ENCODE measurements at places on chromosomes 11 and 22. TPM values are rescaled to one million over a fixed set of nuclear protein-coding genes. Genes with fewer than 3 reads are reported as not detected.

Gene RHOD
- 6.5 TPM for total RNA-seq

Gene LRRC56
- 0.57 TPM for total RNA-seq

- no peak for DNase-seq
Observed at GRCh38 chr22:20429254-20430100, 8.1 kb downstream of the SCARF2 start.

DNA sequence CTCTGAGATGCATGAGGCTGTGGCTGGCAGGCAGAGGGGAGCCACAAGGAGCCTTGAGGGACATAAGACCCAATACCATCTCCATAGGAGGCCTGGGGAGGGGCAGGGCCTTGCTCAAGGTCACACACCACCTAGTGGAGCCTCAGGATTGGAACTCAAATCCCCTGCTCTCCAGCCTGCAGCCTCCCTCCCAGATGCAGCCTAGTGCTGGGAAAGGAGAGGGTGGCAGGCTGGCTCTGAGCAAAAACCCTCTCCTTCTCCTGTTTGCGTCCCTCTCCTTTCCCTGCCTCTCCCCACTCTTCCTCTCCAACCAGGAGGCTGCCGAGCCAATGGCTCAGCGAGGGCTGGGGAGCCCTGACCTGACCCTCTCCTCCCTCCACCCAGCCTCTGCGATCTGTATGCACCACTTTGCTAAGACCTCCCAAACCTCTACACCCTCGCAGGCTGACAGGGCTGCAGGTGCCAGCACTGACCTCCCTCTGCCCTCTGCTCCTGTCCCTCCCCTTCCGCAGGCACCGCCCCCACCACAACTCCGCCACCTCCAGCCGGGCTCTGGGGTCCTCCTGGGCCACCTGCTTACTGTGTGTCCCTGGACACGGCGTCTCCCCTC, 14.7 kb downstream of the IGLL1 start:
- DNase-seq = no peak

DNA sequence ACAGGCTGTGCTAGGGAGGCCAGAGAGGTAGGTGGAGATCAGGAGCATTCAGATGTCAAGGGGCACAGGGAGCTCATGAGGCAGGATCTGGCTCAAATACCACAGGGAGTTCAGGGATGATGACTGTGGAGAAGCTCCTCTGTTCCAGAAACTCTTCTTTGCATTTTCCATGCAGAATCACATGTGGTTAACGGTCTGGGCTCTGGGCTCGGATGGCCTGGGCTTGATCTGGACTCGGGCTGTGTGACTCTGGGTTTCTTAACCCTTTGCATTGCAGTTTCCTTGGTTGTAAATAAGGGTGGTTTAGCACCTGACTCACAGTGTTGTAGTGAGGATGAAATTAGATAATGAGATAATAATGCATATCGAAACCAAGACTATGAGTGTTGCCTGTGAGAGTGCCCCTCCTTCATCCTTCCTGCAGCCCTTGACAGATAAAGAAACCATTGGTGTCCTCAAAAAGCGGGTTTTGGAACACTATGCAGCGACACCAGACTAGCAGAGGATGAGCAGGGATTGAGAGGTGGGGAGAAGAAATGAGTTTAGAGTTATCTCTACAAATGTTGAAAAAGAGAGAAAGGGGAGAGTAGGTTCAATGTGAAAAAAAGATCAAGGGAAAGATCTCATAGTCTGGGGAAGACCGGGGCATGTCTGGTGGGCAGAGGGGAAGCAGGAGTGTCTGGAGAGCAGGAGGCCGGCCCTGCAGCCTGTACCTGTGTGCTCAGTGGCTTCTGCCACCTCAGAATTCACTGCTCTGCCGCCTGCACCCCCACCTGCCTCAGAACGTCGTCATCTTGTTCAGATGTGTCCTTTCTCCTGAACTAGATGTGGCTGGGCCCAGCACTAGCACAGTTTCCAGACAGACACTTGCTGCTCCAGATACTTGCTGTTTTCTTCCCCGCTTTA, 197.8 kb upstream of the SORL1-AS1 start:
- no peak for DNase-seq
